ENCODE measurements at places on chromosomes 12 and 14. TPM values are rescaled to one million over a fixed set of nuclear protein-coding genes. Genes with fewer than 3 reads are reported as not detected.

Gene NOS1
- not detected for total RNA-seq

Gene RAN
- 983 TPM for total RNA-seq

Gene STK38L
- 14.7 TPM for total RNA-seq

DNA sequence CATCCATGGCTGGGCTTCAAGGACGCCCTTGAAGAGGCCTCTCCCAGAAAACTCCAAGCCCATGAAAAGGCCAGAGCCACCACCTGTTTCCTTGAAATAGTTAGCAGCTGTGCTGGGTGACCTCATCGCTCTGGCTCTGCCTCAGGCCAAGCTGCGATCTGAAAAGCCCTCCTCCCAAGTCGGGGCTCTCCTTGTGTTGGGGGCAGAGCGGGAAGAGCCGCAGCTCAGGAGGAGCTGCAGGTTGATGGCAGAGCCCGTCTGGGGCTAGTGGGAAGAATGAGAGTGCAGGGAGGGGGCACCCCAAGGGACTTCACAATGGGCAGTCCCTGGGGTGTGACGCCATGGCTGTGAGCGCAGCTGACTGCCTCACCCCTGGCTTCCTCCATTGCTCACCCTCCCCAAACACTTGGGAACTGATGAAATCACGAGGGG is 50.0 kb upstream of the STON2 start:
- DNase-seq, result no peak

DNA sequence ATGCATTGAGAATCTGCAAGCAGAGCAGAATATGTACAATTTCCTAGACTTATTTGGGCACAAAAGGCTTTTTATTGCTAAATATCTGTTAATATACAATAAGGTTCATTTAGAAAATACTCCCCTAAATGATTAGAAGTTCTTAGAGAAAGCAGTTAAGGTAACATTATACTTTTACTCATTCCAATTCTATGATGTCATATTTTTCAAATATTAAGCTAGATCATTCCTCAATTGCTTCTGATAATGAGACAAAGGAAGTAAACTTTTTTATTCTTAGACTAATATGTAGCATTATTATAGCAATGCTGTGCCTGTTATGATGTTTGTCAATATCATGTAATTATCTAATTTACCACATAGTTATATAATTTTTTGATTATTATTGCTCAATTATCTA is 447.0 kb downstream of the SLC16A7 start:
- no peak for DNase-seq

DNA sequence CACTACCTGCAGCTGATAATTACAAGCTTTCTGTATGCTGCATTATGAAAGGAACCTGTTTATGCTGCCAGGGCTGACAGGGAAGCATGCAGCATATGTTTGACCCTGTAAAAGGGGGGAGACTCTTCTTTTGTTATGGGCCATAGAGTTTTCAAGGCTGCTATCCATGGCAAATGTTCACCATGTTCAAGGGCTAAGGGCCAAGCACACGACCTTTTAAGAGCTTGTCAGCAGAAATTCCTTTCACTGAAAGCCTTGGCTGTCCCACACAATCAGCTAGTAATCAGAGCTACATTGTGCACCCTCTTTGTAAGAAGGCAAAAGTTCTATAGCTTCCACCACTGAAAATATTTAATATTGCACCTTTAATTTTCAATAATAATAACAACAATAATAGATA is 74.2 kb upstream of the MBIP start:
- DNase-seq, result no peak

- no peak for DNase-seq
These were observed 136.4 kb downstream of the SLC35F4 start for GRCh38 chr14:57729208-57730187.

DNA sequence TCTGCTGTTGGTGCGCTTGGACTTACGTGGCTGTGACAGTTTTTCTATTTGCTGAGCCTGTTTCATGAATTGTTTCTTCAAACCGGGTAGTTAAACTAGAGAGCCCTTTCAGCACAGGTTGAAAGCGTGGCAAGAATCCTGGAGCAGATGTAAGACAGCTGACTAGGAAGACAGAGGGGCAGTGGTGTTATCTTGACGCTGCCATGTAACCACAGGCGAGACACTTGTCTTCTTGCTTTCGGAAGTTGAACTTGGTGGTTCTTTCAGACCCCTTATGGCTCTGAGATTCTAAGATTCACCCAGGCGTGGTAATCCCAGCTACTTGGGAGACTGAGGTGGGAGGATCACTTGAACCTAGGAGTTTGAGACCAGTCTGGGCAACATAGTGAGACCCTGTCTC is 4.3 kb downstream of the EMP1 start:
- no peak for DNase-seq

GRCh38 chr12:92468358-92469020 is 234.3 kb upstream of the PLEKHG7 start:
- DNase-seq, result no peak

DNA sequence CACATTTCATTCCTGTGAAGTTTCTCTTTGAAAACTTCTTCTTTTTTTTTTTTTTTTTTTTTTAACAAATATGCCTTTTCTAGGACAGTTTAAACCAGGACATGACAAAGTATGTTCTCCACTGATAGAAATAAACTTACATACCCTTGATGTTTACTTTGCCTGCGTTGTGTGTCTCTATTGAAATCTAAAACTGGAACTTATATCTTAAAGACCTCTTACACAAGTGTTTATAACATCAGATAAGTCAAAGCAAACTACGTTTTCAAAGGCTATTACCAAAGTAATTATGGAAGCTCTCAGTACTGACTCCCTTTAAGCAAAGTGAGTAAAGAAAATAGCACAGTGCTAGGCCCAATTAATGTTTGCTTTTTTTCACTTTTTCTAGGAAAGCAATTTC is 30.6 kb upstream of the ISM2 start:
- no peak for DNase-seq

DNA sequence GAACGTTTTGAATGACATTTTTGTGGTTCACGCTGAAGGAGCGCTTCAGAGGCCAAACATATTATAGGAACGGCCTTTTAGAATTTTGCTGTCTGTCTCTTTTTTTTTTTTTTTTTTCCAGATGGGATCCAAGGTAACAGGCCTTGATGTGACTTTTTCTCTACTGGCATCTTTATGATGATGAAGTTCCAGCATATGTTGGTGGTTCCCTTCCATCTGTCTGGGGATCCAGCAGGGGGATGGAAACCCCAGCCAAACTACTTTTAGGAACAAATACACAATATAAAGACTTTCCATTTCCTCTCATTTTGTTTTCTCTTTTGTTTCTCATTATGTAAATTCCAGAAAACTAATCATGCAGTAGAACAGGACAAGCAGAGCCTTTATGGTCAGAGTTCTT is 239.3 kb upstream of the PRICKLE1 start:
- no peak for DNase-seq

Data from H4 (cell line).